Stimulated activated CD8-positive, alpha-beta memory T cell treated with anti-CD3 and anti-CD28 coated beads, Interleukin-4, amount 100 ng/mL, for 48 hours (primary cell): ENCODE measurements at places on chromosomes 12 and 14.

DNA sequence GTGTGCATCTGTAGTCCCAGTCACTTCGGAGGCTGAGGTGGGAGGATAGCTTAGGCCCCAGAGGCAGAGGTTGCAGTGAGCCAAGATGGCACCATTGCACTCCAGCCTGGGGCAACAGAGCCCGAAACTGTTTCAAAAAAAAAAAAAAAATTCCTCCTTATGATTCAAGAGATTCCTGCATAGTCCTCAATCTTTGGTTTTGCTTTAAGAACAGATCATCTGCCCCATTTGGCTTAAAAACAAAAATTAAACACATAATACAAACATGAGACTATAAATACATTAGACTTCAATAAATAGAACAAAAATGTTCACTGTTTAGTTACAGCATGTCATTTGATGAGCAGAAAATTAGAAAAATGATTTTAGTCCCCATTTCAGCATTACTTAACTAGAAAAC is 131.2 kb downstream of the PAWR start:
- DNase-seq: no peak

GRCh38 chr14:90538716-90539495 is 142.1 kb downstream of the CALM1 start:
- DNase-seq: no peak

- DNase-seq: no peak
Observed at GRCh38 chr14:76541594-76542219, 165.8 kb downstream of the ESRRB start.

DNA sequence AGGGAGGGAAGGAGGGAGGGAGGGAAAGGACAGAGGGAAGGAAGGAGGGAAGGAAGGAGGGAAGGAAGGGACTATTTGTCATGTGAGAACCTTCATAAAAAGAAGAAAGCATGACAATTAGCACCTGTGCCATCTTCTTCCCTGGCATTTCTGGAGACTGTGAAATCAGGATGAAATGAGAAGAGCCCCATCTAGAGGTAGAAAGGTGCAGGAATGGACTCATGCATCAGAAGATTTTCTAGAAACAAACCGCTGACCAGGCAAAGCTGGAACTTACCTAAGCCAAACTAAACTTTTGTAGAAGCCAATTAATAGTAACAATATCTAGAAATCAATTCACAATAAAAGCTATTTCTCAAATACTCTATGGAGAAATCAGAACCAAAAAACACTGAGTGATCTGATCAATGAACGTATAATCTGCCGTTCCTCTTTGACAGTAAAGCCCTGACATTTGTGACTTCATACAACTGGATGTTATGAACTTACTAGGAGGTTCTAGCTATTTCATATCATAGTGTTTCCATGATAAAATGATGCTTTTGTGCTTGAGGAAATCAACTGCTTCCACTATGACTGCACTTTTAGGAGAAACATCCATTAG is 24.4 kb upstream of the CRACR2A start:
- no peak for DNase-seq

- no peak for DNase-seq
Observed at GRCh38 chr14:32230695-32231280, 27.7 kb upstream of the RNU6-8 start.

DNA sequence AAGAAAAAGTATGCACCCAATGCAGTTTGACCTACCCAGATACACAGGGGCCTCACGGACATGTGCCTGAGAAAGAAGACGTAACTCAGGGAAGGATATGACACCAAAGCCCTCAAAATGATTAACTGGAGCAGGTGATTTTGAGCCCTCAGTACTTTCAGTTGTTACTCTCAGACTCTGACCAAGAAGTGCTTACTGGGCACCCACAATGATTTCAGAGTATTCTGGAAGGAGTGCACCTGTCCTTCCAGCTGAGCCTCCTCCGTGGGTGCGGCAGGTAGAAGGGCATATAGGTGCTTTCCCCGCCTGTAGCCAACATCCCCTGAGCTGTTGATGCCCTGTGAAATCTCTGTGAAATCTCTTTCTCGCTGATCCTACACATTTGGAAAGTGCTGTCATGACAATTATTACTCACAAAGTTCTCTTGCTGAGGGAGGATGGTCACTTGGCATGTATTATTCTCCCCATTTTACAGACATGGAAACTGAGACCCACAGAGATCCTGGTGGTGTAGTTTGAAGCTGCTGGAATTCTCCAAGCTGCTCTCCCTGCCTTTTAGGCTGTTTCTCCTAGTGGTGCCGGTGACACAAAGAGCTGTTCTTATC is 154.3 kb upstream of the CCND2 start:
- DNase-seq: peak; percentile 76

DNA sequence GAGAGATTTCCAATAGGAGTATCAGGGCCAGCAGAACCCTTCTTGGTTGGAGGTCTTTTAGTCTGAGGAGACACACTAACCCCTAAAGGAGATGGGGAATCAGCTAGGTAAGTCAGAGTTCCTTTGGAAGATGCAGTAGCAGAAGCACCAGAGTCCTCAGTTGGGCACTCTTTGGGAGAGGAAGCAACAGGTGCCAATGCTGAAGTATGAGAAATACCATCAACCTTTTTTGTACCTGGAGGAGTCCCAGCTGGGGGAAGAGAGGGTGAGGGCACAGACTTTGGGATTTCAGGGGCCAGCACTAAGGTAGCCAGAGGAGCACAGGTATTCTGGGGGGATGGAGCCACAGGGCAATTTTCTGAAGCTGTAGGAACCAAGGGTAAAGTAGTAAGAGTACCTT is 6.0 kb downstream of the NACA start:
- DNase-seq: peak; percentile 21

DNA sequence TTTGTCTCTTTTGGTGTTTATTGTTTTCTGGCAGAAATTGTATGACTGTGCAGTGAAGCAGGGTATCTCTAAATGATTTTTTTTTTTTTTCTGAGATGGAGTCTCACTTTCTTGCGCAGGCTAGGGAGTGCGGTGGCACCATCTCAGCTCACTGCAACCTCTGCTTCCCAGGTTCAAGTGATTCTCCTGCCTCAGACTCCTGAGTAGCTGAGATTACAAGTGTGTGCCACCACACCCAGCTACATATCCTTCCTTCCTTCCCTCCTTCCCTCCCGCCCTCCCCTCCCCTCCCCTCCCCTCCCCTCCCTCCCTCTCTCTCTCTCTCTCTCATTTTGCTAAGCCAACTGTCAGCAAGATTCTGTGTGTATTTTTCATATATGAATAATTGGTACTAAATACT is 94.4 kb downstream of the PPHLN1 start:
- DNase-seq: no peak

DNA sequence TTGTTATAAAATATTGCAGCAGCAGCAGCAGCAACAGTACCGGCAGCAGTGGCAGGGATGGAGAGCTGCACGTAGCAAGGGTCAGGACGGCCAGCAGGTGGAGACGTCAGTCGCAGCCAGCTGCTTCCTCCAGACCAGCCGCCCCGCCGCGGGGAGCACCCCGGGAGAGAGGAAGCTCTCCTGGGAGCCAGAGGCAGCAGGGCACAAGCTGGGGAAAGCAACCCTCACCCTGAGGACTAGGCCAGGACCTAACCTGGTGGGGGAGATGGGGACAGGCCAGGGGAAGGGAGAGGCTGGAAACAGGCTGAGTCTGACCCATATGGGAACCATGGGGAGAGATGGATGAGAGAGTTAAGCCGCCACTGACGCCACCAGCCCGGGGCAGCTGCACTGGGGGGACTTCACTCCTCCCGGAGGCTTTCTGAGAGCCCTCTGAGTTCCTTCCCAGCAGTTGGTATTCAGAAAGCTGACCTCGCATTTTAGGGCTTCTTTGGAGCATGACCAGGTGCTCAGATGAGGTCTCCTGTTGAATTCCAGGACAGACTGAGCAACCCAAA is 56.3 kb downstream of the SPTB start:
- peak; percentile 76 for DNase-seq

DNA sequence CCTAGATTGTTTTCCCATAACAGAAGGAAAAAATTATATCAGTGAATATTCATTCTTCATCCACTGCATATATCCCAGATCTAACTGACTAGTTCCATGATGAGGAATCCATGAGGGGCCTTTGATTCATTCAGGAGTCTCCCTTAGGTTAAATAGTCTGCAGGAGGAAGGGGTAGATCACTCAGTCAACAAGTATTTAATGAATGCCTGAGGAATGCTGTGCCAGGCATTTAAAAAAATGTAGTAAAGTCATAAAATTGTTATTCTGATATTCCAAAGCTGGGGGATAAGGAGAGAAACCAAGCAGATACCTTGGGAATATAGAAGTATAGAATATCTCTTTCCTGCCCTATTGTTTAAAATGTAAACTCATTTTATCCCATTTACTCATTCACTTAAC is 216.2 kb upstream of the CAND1 start:
- no peak for DNase-seq

- DNase-seq: no peak
Observed at GRCh38 chr12:52045794-52046199, 5.4 kb upstream of the NR4A1 start.

DNA sequence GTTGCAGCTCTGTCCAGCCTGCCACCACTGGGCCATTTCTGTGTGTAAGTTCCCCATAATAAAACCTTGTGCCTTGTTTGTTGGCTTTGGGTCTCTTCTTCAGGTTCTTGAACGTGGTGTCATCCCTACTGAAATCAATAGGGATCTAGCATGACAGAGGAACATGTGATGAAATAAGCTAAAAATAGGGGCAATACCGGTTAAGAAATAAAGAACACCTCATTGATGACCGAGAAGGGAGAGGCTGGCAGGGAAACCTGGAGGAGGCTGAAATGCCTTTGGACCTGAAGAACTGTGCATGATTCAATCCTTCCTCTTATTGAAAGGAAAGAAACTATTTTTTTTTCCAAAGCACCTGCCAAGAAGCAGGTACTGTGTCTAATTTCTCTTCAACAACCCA is 172.3 kb downstream of the PPM1H start:
- DNase-seq: no peak

- no peak for DNase-seq
Observed at GRCh38 chr12:101793401-101793800, 37.4 kb downstream of the GNPTAB start.

DNA sequence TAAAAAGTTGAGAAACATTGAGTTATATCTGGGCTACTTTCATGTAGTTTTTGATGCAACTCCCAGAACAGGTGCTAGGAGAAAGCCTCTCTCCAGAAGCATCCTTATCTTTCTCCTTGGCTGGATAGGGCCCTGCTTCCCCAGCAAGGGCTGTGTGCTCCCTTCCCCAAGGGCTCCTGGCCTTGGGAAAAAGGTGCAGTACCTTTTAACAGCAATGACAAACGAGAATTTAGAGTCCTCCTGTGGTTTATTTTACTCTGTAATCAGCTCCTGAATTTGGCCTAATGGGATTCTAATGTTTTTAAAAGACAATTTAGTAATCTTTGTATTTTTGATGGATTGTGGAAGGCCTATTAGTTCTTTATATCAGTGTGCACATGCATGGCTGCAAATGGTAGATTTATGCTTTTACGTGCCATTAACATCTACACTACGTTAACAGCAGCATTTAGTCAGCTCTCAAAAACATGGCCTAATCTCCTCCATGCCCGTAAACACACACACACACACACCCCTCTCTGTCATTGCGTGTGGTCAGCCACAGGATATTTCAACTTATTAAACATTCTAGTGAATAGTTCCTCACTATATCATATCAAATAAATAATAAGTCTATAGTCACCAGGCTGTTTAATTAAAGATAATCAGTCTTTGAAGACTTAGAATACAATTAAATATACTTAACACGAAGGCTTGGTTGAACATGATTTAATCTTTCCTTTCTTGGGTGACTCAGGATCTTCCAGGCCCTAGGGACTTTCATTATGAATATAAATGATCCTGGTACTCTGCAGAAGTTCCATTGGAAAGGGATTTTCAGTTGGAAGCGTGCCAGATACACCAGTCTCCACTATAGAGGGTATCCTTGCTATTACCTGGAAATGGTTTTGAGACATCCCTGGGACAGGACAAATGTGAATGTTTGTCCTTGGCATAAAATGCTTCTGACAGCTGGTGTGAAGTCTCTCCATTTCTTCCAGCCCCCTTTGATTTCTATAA is 181.4 kb upstream of the PWP1 start:
- no peak for DNase-seq

GRCh38 chr14:35351497-35351896 is 53.1 kb downstream of the NFKBIA start:
- DNase-seq: no peak

DNA sequence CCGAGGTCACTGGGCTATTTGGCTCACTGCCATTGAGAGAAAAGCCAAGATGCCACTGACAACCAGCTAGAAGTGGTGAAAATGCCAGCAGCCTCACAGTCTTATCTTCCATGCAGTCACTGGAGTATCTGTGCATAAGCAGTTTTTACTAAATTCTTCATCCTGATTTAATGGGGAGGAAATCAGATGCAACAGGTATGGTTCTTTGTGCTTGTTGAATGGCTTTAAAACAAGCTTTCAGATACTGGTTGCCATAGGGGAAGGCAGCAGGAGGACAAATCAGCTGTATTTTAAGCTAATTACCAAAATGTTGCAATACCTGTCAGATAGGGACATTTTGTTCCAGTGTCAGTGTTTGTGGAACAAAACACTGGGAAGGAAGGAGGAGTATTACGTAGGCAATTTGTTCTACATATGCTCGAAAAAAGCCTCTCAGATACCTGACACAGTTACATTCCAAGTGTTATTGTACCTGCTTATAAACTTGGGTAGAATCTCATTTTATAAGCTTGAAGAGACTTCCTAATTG is 54.1 kb upstream of the ARHGAP5 start:
- no peak for DNase-seq

DNA sequence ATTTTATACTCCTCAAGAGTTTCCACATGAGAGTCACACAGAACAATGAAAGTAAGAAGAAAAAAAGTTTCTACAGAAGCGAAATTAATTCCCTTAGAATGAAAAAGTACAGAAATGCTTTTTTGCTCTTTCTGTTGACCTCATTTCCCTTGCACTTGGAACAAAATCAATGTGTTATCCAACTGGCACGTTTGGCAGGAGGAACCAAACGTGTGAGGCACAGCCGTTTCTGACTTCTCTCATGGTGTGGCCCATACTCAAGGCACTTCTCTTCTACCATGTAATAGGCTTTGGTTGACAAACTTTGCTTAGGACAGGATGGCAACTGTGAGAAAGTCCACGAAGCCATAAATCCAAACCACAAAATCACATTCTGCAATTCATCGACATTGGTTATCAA is 297.0 kb downstream of the FUT8 start:
- DNase-seq: no peak

- peak; percentile 80 for DNase-seq
Observed at GRCh38 chr12:5745251-5745888, 199.7 kb downstream of the ANO2 start.

DNA sequence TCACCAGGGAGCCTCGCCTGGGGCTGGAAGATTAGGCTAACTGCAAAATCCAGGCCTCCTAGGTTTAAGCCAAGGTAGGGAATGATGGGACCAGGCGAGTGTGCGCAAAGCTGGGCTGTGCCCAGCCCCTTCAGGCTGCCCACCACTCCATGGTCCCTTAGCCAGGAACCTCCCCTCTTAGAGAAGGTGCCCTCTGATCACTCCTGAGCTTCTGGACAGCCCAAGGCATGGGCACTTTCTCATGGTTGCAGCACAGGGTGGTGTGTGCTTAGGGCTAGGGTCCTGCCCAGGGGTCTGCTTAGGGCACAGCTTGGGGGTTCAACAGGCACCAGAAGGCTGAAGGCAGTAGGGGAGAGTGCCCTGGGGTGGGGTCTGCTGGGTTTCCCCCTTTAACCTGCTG is 69.0 kb downstream of the PRIMA1 start:
- no peak for DNase-seq

GRCh38 chr14:61460063-61460462 is 138.7 kb downstream of the PRKCH start:
- DNase-seq: no peak
